CD4-positive, alpha-beta T cell treated with Interleukin-6 at 100 ng/mL for 8 hours (primary cell): ENCODE measurements at places on chromosomes 7 and 10.
A peak's percentile ranks its signal among the peaks of the same experiment; 100 is the strongest.

DNA sequence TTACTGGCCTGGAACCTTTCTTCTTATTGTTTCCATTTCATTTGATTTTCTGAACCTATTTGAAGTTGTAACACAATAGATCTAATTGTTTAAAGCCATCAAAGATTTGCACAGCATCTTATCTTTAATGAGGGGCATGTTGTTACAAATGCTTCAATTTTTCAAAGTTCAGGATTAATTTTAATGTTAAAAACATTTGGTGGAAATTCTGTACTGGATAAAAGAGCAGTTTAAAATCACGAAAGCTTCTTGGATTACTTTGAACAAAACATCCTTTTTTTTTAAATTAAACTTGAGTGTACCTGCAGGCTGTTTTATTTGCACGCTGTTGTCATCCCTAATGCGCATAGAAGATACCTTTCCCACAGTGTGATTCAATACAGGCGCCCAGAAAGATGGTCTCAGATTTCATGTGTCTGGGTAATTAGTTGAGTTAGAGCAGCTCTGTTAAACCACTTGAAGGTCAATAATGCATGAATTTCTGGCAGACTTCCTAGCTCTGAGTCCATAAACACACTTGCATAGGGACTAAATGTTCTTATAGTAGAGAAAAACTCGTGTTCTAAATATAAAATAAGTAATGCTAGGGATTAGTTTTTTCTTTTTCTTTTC lies 29.3 kb upstream of the DDX50 start:
- no peak for DNase-seq

DNA sequence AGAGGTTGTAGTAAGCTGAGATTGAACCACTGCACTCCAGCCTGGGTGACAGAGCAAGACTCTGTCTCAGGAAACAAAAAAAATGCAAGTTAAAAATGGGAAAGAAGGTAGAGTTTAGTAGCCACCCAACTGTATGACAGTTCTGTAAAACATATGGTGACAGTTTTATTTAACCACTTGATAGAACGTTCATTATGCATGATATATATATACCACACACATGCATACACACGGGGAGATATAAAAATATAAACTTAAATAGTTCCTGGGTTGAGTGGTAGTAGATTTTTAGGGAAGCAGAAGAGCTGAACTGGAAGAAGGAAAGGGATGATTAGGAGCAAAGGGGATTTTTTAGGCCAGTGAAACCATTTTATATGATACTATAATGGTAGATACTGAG lies 120.0 kb downstream of the KMT2C start:
- no peak for DNase-seq

DNA sequence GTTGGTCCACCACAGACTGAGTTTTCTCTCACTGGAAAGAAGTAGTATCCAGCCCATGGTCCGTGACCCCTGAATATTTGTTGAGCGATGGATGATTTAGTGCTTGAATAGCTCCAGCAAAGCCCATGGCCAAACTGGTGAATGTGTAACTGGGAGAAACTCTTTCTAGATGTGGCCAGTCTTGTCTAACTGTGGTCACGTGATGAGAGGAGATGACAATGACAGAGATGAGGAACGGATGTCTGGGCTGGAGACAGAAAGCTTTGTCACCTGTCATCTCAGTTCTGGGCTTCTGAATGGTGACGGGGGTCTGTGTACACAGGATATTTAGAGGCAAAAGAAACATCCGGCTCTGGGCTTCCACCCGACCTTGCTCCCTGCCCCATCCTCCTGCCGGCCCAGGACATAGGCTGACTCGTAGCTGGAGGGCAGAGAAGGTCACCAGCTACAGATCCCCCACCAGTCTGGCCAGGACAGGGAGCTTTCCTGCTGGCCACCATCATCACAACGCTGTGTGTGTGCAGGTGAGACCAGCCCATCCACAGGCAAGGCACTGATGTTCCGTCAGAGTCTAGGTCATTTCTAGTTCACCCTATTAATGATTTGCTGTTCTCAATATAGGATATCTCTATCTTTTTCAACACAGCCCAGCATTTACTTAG lies 152.5 kb upstream of the TNS3 start:
- no peak for DNase-seq

DNA sequence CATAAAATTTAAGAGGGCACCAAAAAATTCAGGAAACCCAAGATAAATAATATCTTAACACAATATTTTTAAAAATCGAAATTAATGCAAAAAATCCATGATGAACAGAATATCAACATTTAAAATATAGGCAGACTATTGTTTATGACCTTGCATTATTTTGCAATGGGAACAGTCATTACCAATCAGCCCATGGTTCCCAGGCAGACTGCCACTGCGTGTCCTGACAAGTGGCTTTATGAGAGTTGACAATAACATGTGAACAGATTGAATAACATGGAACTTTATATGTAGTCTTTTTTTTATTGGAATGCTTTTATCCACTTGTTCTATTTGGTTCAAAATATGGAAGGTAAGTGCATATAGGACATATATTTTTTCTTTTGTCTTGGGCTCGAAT lies 3.1 kb upstream of the AVPI1 start:
- DNase-seq, result no peak

GRCh38 chr10:97466755-97467154 lies 20.8 kb downstream of the ZDHHC16 start:
- DNase-seq, result no peak

DNA sequence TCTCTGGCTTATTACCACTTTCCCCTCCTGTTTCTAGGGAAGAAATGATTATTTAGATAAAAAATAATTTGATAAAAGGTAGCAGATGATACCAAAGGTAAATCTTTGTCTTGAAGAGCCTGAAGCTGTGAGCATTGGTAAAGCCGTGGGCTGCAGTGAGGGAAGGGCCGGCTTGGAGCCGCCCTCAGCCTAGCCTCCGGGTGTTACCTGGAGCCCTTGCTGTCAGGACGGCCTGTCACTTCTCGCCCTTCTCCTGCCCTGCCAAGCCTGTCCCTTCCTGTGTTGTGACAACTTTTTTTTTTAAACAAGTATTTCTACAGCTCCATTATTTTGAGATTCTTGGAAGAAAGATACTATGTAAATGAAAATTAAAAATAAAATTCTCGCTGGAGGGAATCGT lies 7.0 kb downstream of the CUX1 start:
- no peak for DNase-seq

- no peak for DNase-seq
Observed at GRCh38 chr10:1434912-1435692, 302.2 kb downstream of the ADARB2 start.

GRCh38 chr7:4962872-4963775 lies 4.1 kb upstream of the MMD2 start:
- no peak for DNase-seq

- DNase-seq, result no peak
Observed at GRCh38 chr7:88279323-88279722, 27.4 kb downstream of the STEAP4 start.

DNA sequence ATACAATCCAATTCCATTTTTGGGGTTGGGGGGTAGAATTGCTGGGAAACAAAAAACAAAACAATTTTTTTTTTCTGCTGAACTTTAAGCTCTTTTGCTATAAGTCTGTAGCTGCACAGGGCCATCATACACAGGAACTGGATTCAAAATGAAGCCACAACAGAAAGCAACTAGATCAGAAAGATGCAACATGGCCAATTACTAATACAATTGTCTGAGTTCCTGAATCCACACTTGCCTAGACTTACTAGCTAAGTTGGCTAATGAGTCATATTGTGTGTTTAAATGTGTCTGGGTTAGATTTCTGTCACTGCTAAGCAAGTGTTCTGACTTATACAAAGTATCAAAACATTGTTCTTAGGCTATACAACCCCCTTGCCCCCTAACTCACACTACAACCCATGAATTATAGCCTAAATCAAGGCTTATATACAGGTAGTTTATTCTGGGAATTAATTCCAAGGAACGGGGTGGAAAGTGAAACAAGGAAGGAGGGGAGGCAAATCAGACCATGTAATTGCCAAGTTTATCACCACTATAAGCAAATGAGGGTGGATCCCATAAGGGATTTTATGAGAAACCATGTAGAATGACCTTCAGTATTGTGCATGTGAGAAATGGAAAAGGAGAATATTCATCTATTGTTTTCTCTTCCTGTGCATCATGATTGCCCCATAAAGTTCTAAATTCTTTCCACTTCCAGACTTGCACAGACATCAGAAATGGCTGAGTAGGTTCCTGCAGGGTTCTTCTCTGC lies 337.9 kb upstream of the SORCS1 start:
- DNase-seq, result no peak

DNA sequence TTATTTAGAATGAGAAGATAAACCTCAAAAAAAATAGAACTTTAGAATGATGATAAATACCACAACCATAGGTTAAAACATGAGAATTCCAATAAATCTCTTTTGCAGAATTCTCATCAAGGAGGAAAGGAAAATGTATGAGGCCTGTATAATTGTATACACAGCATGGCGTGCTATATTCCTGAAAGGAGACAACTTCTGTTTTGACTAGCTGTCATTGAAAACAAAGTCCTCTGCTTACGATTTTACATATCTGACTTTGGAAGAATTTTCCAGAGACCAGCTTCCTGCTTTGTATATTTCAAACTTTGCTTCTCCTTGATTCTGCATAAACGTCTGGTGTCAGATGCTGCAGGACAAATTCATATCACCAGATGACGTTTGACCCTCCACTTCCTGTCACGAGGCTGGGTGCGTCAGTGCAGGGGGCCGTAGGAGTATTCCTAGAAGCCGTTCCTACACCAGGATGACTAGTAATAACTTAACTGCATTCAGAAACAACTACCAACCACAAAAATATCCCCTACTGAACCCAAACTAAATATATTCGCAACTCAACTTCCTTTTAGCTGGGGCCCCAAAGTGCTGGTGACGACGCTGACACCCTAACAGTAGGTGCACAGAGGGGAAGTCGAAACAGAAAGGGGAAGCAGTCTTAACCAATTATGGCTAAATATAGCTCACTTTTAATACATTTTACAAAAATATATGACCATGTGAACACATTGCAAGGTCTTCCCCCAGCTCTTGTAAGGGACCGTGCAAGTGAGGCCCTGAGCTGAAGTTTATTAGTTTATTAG lies 178.6 kb upstream of the INHBA start:
- DNase-seq, result peak; percentile 23

DNA sequence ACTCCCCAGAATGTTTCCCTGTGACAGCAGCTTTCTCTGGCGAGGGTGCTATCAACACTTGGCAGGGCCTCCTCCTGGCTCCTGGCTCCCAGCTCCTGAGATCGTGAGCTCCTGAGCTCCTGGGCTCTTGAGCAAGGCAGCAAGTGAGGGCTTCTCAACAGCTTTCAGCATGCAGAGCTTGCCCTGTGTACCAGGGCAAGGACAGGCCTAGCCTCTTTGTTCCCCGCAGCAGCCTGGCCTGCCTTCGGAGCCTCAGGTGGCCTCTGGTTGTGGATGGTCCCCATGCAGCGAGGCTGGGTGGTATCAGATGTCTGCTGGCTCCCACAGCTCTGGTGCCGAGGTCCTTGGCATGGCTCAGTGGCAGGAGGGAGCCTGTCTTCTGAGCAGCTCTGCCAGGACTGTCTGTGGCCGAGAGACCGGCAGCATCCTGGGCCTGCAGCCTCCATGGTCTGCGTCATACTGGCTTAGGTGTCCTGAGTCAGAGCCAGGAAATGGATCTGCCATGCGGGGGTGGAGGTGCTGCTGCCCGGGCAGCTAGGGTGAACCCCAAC lies 44.2 kb downstream of the ZMIZ1 start:
- no peak for DNase-seq

- DNase-seq, result no peak
Observed at GRCh38 chr7:138278601-138279000, 181.5 kb upstream of the TRIM24 start.

GRCh38 chr10:131431978-131432690 lies 120.6 kb upstream of the TCERG1L start:
- DNase-seq, result no peak

- no peak for DNase-seq
Observed at GRCh38 chr10:28849821-28850220, 172.5 kb downstream of the BAMBI start.

GRCh38 chr7:107034553-107034952 lies 10.0 kb upstream of the PRKAR2B start:
- DNase-seq, result no peak

- no peak for DNase-seq
Observed at GRCh38 chr7:100895701-100895955, at the start of gene ACHE. ACHE (minus strand) TSS chr7:100895888; CDS start chr7:100894232, 1,656 bp downstream.
